NCI-H1436 treated with DMSO at 0.1 percent for 48 hours (cell line): ENCODE measurements at places on chromosomes 7 and 10.
A peak's percentile ranks its signal among the peaks of the same experiment; 100 is the strongest.

GRCh38 chr10:126133906-126134656, 237.7 kb downstream of the FANK1 start:
- DNase-seq, result no peak

- no peak for DNase-seq
These were observed 414.0 kb upstream of the MKI67 start for GRCh38 chr10:128540128-128540762.

DNA sequence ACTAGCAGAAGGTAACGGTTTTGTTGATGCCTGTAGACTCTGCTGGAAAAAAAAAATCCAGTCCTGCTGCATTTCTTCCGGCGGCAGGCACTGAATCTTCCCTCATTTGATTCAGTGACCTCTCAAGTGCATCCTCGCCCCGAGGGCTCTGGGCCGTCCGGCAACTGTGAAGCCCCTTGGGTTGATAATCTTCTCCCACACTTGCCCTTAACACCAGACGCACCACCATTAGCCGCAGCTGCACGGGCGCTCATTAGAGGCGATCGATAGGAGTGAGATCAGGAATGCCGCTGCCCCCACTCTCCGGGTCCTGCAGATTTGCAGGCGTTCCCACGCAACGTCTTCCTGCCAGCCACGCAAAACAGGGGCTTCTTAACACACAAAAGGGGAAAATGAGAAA, 200.0 kb upstream of the MKI67 start:
- DNase-seq, result no peak

DNA sequence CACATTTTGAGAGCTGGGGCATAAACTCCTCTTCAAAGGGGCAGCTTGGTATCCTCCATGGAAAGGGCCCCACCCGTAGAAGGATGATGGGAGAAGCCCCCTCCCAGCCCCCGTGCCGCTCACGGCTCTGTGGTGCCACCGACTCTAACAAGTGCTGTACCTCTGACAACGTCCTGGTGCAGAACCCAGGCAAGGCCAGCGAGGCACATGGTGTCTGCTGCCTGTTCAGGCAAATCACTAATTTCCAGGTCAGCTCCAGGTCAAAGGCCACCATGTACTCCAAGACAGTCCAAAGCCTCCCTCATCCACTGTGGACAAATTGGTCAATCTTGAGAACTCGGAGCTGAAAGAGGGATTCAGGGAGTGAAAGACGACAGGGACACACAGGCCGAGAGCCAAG, 11.4 kb upstream of the CNPY1 start:
- no peak for DNase-seq

GRCh38 chr7:142024547-142024946, 28.9 kb downstream of the MGAM start:
- no peak for DNase-seq

DNA sequence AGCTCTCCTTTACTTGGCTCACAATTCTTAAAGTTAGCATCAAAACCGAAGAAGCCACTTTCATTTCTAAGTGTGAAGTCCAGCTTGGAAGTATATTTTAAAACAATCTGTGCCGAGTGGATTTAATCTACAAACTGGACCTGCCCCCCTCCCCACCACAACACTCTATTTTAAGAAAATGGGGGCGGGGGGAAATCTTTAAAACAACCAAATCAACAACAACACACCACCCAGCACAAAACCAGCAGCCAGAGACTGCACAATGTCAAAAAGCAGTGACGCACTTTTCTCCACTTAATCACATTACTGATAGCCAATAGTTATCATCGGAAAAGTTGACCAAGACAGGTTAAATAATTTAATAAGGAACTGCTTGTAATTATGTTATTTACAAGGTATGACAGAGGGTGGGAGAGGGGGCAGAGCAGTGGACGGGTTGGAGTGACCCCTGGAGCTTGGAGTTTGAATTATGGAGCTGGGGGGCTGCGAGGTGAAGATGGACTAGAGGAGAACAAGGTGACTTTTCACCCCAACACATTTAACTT, 2.8 kb downstream of the EBF3 start:
- no peak for DNase-seq

- no peak for DNase-seq
These were observed 134.4 kb downstream of the BMS1 start for GRCh38 chr10:42916974-42917373.

GRCh38 chr10:91296471-91296870, 76.0 kb downstream of the PCGF5 start:
- no peak for DNase-seq

- no peak for DNase-seq
These were observed 1177.6 kb upstream of the C7orf33 start for GRCh38 chr7:147412782-147413556.

- no peak for DNase-seq
These were observed at the start of gene SEMA3D for GRCh38 chr7:85186521-85187241. Gene SEMA3D, minus strand, starts transcription at chr7:85187056. Its CDS starts 65,165 bp downstream, at chr7:85121891.

GRCh38 chr7:93327006-93327633, 95.0 kb downstream of the VPS50 start:
- DNase-seq, result no peak

GRCh38 chr10:71015674-71016073, 127.3 kb upstream of the PCBD1 start:
- no peak for DNase-seq

- peak; percentile 72 for DNase-seq
These were observed at the start of gene CBX3 for GRCh38 chr7:26201247-26202018. Gene CBX3, plus strand, starts transcription at chr7:26201745. Its CDS starts 1,254 bp downstream, at chr7:26202999.
